ENCODE measurements at places on chromosomes 7 and 10.
A peak's percentile ranks its signal among the peaks of the same experiment; 100 is the strongest.

GRCh38 chr7:83161899-83162401, 734 bp downstream of the PCLO start:
- DNase-seq, result no peak

DNA sequence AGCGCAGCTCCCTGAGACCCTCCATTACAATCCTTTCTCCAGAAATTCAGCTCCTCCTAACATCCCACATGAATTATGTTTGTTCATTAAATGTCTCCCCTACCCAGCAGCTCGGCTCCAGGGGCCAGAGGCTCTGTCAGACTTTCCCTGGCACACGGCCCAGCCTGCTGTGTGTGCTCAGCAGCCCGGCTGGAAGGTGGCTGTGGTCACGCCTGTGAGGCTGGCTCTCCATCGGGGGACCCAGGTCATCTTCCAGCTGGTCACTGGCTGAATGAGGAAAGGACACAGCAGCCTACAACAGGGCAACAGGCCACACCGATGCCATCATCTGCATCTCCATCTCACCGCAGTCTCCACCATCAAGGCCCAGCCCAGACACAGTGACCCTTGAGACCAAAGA, 219.8 kb downstream of the MAD1L1 start:
- no peak for DNase-seq

DNA sequence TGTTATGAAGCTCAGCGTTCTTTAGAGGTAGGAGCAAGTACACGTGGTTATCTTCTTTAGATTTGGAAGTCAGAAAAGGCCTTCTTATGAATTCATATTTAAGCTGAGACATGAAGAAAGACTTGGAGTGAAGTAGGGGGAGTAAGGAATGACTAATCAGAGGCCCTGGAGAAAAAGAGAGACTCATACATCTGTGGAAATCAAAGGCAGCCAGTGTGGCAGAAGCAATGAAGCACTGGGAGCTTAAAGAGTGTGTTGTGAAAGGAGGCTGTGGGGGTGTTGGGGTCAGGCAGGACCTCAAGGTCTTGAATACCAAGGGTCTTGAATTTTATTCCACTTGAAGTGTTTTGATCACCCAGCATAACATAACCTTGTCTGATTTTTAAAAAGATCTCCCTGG, 35.7 kb upstream of the FGL2 start:
- no peak for DNase-seq

- DNase-seq, result no peak
Observed at GRCh38 chr7:28957064-28957750, 923 bp downstream of the TRIL start.

DNA sequence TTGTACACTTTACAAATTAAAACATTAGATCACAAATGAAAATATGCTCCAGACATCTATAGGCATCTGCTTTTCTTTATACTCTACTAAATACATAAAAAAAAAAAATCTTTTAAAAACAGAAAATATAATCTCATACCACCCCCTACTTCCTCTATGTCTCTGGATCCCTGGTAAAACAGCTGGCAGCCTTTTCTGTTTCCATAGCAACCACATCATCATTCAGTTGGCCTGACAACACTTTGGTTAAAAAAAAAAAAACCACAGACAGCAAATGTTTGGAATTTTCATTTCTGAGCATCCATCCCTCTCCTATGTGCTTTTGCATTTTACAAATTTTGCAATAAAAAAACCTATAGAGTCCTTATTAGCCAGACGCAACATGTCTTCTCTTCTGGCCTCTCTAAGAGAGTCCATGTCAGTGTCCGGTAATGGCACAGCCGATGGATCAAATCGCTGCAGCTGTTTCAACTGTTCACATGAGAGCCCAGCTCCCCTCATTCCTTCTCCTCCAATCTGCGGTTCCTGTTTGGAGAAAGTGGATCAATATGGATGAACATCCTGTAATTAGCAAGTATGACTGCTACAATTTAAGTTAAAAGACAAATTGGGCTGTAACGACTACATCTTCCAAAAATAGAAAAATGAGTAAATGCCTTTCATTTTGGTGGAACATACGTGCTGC, 105.6 kb downstream of the NSUN6 start:
- no peak for DNase-seq

DNA sequence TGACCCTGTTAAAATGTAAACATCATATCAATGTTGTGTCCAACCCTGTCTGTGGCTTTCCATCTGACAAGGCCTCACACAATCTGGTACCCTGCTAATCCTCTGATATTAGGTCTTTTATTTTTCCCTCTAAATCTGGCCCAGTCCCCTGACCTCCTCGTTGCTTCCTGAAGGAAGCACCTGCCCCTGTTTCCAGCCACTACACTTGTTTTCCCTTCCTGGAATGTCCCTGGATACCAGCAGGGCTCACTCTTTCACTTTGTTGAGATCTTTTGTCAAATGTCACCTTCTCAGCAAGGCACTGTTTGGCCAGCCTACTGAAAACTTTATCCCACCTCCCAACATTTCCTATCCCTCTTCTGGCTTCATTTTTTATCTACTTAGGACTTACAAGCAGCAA, 2.1 kb downstream of the SAMD9L start:
- no peak for DNase-seq

DNA sequence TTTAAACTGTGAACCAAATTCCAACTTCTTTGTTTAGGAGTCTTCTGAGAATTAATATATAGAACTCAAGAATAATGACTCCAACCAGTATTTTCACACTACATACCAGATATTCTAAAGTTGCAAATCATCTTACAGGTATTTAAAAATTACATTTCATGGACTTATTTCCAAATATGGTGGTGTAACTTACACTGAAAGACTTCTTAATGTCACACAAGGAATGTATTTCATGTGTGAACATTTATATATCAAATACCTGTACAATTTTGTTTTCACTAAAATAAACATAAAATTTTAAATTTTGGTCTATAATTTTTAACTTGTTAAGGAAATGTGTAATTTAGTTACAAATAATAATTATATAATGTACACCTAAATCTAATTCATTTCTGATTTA, 2.6 kb upstream of the CDK6 start:
- DNase-seq, result no peak

GRCh38 chr7:93914581-93915066, 6.9 kb upstream of the GNG11 start:
- DNase-seq, result no peak

GRCh38 chr10:20737107-20737506, 160.0 kb downstream of the NEBL start:
- no peak for DNase-seq

DNA sequence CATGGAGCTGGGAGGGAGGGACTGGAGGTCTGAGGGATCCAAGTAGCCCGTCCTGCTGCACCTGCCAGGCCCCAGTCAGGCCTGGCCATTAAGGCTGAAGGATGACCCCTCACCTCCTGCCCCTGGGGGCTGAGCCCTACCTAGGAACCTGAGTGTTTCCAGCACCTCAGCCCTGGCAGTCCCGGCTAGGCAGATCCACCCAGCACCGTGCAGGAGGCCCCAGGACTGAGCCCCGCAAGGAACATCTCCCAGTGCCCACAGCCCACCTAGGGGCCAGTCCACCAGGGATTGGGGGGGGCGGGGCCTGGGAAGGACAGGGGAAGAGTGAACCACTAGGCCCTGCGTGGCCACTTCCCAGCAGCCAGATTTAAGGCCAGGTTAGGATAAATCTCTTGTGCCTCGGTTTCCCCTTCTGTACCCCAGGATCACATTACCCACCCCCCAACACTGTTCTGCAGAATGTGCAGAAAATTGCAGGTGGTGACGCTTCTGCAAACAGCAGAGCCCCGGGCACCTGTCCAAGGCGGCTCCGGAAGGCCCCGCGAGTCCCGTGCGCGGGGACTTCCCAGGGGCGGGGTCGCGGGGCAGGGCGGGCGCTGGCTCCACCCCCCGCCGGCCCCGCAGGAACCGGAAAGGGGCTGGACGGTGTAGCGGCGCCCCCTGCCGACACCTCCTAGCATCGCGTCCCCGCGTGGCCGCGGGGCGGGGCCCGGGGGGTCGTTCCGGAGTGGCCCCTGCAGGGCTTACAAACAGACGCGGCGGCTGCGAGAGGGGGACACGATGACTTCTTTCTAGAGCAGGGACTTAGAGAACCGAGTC, 55.9 kb downstream of the PWWP2B start:
- DNase-seq, result peak; percentile 40

DNA sequence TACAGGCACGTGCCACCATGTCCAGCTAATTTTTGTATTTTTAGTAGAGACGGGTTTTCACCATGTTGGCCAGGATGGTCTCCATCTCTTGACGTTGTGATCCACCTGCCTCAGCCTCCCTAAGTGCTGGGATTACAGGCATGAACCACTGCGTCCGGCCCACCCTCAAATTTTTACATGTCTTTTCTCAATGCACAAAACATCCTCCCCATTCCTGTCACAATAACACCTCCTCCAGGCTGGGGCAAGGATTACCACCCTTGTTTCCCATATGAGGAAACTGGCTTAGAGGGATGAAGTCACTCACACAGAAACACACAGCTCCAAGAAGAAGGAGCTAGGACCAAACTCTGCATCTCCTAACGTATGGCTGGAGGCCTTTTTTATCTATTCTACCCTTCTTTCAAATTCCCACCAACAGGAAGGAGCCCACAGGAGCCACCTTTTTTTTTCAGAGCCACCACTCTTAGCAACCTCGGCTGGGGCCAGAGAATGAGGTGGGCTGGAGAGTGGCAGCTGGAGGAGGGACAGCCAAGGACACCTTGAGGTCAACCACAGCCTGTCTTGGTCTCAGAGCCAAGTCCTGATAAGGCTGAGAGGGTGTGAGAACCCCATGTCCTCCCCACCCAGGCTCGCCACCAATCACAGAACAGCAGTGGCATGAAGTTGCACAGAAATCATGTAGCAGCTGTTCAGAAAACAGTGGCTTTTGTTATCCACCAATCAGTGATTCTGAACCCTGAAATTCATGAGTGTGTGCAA, 113.1 kb upstream of the PDLIM1 start:
- DNase-seq, result no peak

DNA sequence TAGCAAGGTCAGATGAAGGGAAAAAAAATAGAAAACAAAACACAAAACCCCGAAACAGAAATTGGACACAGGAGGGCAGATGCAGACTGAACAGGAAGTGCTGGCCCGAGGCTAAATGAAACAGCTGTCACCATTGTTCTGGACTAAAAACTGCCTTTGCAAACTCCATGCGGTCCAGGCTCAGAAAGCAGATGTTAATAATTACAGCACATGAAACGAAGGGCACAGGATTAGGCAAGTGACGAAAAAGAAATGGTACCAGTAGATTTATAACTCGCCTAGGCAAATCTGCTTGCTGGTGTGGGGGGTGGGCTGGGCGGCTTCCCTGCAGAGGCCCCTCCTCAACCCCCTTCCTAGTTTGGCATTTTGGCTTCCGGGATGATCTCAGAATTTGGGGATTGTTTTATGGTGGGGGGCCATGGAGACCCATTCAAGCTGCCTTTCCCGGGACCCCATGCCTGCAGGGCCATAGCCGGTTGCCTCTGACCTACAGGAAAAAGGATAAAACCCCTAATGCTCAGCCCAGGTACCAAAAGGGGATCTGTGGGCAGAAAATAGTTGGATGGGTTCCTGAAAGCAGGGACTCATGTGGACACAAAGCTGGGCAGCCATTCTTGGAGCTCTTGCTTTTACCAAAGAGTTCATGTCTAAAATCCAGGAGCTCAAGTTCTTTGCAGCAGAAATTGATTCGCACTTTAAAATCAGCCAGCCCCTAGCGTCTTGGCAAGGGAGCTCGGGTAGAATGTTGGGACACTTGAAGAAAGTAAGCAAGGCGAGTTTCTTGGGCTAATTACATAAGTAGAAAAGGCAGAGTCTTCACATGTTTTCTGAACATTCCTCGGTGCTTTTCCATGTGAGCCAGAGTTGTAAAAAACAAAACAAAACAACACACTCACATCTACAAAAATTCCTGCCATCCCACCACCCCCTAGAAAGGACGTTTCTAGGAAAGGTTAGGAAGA, 39.0 kb upstream of the EMX2 start:
- DNase-seq, result no peak

GRCh38 chr10:101573885-101574753, 13.9 kb downstream of the POLL start:
- no peak for DNase-seq

- no peak for DNase-seq
Observed at GRCh38 chr7:37526623-37527022, 78.0 kb upstream of the ELMO1 start.

GRCh38 chr10:131909929-131910328, 9.1 kb downstream of the PPP2R2D start:
- no peak for DNase-seq

DNA sequence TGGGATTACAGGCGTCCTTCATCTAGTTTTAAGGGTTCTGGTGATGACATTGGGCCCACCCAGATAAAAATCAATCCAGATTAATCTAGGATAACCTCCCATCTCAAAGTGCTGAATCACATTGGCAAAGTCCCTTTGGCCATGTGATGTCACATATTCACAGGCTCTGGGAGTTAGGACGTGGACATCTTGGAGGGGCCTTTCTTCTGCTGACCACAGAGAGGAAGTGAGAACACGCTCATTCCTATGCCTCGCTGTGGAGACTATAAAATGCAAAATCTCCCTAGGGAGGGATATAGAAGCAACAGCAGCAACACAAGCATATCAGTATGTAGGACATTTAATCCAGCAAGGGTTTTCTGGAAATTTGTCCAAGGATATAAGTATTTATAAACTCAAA, 266.0 kb upstream of the PITRM1 start:
- DNase-seq, result no peak

- no peak for DNase-seq
Observed at GRCh38 chr7:129053938-129054437, 923 bp downstream of the TNPO3 start.

- no peak for DNase-seq
Observed at GRCh38 chr10:71234970-71235685, 22.8 kb downstream of the UNC5B start.

GRCh38 chr7:27053153-27053552, 42.6 kb downstream of the HOXA1 start:
- DNase-seq, result no peak

- DNase-seq, result no peak
Observed at GRCh38 chr7:152699079-152699478, 23.1 kb upstream of the XRCC2 start.

DNA sequence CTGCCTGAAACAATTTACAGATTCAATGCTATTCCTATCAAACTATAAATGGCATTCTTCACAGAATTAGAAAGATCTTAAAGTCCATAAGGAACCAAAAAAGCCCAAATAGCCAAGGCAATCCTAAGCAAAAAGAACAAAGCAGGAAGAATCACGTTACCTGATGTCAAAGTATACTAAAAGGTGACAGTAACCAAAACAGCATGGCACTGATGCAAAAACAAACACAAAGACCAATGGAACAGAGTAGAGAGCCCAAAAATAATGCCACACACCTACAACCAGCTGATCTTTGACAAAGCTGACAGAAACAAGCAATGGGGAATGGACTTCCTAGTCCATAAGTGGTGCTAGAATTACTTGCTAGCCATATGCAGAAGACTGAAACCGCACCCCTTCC, 166.0 kb downstream of the KMT2E start:
- DNase-seq, result no peak

GRCh38 chr10:114283091-114283490, 44.0 kb downstream of the VWA2 start:
- no peak for DNase-seq

DNA sequence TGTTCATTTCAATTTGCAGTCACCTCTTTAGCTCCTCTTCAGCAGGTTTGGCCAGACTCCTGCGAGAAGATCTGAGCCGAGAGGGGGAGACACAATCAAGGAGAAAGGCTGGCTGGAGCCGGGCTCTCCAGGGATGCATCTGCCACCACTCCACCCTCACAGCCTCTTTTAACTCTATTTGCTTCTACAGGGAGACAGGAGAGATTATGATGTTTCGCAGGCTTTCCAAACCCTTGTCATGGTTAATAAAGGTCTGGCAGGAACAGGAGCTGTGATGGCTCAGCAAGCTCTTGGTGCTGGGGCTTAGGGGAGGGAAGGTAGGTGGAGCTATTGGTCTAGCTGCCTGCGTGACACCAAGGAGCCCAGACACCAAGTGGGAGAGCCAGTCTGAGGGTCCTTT, 448.1 kb upstream of the PODXL start:
- DNase-seq, result no peak
